ENCODE measurements at places on chromosomes 16 and 17. TPM values are rescaled to one million over a fixed set of nuclear protein-coding genes. Genes with fewer than 3 reads are reported as not detected.

Gene HOXB4
- total RNA-seq, result 0.06 TPM

Gene PRR15L
- total RNA-seq, result 2.1 TPM

Gene KLHL10
- 0.18 TPM for total RNA-seq

Gene C16orf90
- not detected for total RNA-seq

Gene LCAT
- total RNA-seq, result 8.6 TPM

Gene WFIKKN1
- 0.23 TPM for total RNA-seq

Gene HBA1
- total RNA-seq, result not detected

Gene BEAN1
- 4.2 TPM for total RNA-seq

Gene KCNJ16
- 0.21 TPM for total RNA-seq

Gene ZP2
- not detected for total RNA-seq

Gene SHBG
- 0.31 TPM for total RNA-seq

Gene LCMT1
- 39.9 TPM for total RNA-seq

Gene CBX8
- 18.3 TPM for total RNA-seq

Gene SLC16A6
- 0.65 TPM for total RNA-seq

Gene PRRT2
- total RNA-seq, result 0.28 TPM

Gene NKD1
- 0.15 TPM for total RNA-seq

Gene CDRT15L2
- total RNA-seq, result not detected

Gene KRTAP4-3
- total RNA-seq, result not detected

Gene ATP2A1
- total RNA-seq, result 1.8 TPM

Gene KIFC3
- 161 TPM for total RNA-seq

Gene TAOK1
- 24.1 TPM for total RNA-seq

Gene PIPOX
- total RNA-seq, result 0.26 TPM

Gene TRPV3
- 0.59 TPM for total RNA-seq

Gene TBC1D26
- not detected for total RNA-seq

Gene PDE6G
- total RNA-seq, result 2.0 TPM

Gene CXCL16
- 16.2 TPM for total RNA-seq

Gene KIAA0513
- total RNA-seq, result 3.3 TPM

Gene CCDC144A
- 1.3 TPM for total RNA-seq

Gene CCL7
- total RNA-seq, result not detected

Gene SLC6A2
- not detected for total RNA-seq
